Thoracic aorta (tissue), 2 donors: ENCODE measurements at places on chromosomes 1 and 21. TPM values are rescaled to one million over a fixed set of nuclear protein-coding genes. Genes with fewer than 3 reads are reported as not detected.

Gene NFYC
- total RNA-seq = 40.6 TPM

DNA sequence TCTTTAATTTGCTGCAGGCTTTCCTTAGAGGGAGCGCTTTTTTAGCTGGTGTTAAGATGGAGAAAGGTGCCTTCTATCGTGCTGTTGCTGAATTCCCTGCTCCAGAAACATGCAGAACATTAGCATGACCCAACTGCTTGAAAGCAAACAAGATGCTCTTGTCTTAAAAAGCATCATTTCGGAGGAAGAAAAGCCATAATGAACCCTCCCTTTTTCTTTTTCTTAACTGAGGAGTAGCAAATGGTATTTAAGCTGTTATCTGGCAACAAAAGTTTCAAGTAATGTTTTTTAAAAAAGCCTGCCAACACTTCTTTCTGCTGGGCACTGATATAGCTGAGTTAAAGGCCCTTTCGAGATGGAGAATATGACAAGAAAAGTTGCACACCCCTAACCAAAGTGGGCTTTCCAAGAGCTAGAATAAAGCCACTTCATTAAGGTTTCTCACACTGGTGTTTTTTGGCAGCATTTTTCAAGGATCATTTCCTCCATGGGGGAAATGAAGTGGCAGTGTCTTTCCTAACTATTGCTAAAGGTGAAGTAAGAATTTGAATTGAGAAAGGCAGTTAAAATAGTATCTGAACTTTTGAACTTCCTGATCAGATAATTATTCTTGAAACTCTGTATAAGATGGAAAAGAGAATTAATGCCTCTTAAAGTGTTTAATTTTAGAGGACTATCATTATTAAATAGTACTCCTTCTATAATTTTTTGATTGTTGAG is 38.8 kb downstream of the ST6GALNAC5 start:
- no peak for DNase-seq

GRCh38 chr1:12518931-12519692 is 98.9 kb downstream of the DHRS3 start:
- no peak for DNase-seq

GRCh38 chr1:113917400-113918082 is 11.6 kb upstream of the HIPK1 start:
- no peak for DNase-seq

GRCh38 chr1:205190845-205191577 is 20.5 kb downstream of the DSTYK start:
- DNase-seq = no peak

DNA sequence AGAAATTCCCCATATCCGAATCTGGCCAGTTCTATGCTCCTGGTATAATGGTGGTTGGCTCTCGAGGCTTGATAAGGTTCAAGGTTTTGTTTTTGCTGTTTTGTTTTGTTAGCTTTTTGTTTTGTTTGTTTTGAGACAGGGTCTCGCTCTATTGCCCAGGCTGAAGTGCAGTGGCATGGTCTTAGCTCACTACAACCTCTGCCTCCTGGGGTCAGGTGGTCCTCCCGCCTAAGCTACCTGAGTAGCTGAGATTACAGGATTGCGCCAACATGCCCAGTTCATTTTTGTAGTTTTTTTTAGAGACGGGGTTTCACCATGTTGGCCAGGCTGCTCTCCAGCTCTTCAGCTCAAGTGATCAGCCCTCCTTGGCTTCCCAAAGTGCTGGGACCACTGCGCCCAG is 109.1 kb upstream of the ERRFI1 start:
- DNase-seq = no peak

- DNase-seq = no peak
Measured at GRCh38 chr1:87972811-87973210, 644.1 kb downstream of the LMO4 start.

DNA sequence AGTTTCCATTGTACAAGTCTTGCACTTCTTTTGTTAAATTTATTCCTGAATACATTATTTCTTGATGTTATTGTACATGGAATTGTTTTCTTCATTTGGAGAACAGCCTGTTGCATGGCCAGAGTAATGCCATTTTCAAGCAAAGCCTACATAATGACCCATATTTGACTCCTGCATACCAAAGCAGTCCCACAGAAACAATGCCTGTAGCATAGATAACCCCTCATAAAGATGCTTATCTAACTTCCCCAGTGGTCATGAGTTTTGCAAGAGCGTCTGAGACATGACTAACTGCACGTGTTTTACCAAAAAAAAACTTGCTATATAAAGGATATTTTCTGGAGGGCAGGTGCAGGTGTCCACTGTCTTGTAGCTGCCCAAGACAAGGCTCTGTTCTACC is 30.3 kb upstream of the RLF start:
- no peak for DNase-seq

DNA sequence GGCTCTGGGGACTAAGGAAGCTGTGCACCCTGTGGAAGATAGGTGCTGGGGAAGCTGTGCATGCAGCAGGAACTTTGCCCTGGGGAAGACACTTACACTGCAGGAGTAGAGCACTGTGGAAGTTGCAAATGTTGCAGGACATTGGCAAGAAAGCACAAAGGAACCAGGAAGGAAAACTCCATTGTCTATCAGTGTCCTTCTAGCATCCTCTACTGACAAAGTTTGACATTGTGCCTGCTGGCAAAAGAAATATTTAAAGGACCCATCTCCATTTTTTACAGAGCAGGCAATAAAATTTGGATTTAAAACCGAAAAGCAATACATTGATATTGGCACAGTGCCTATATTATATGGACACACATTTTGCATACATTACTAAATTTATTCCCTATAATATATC is 394.1 kb downstream of the PBX1 start:
- no peak for DNase-seq

Gene CD1E
- total RNA-seq = not detected

Gene S100A9
- 478 TPM for total RNA-seq

- DNase-seq = no peak
Measured at GRCh38 chr1:171141688-171142415, 43.2 kb upstream of the FMO2 start.

Gene DYNLT5
- 2.8 TPM for total RNA-seq

DNA sequence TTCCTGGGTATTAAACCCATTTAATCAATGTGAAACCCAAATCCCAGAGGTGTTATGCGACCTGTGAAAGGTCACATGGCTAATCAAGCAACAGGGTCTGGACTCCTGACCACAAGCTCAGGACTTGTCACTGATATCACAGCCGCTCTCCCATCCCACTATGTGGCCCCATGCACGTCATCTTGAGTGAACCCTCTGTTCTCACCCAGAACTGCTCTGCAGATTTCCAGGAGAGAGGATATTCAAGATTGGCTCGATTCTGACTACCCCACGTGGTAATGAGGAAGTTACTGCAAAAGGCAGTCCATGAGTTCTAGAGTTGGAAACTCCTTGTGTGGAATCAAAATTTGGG is 173.5 kb upstream of the ETV3 start:
- DNase-seq = no peak

Gene FMO2
- total RNA-seq = 375 TPM

Gene PDZK1IP1
- not detected for total RNA-seq

DNA sequence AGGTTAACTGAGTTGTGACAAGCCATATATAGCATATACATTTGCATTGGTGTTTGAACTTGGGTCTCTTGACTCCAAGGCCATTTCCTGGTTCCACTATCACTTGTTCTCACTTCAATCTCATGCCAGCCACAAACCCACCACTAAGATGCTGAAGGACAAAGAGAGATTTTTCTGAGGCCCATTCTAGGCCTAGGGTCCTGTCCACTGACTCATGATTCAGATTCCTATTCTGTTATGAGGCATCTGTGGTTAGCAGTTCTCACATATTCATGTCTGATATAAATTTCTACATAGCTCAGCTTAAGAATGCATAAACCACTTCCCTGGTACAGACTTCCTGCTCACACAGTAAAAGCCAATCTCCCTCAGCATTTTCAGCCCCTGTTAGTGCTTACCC is 326.1 kb upstream of the BEND5 start:
- no peak for DNase-seq

Gene FUCA1
- total RNA-seq = 70.8 TPM

DNA sequence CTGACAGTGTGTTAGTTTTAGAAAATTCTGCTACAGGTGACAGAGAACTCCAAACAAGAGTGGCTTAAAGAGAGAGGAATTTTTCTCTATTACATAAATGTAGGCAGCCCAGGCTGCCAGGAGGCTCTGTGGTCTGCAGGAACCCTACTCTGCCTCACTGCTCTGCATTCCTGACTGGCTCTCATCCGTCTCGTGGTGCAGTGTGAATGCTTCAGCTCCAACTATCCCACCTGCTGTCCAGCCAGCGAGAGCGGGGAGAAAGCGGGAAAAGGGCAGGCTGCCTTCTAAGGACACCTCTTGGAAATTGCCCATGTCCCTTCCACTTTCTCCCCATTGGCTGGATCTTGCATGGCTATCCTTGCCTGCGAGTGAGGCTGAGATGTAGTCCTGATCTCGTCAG is 131.3 kb downstream of the PEX14 start:
- no peak for DNase-seq

GRCh38 chr1:243705585-243705984 is 144.5 kb downstream of the AKT3 start:
- DNase-seq = no peak

- no peak for DNase-seq
Measured at GRCh38 chr1:78673120-78673519, 23.5 kb downstream of the IFI44 start.

- DNase-seq = no peak
Measured at GRCh38 chr1:156943756-156944155, 23.3 kb downstream of the LRRC71 start.

DNA sequence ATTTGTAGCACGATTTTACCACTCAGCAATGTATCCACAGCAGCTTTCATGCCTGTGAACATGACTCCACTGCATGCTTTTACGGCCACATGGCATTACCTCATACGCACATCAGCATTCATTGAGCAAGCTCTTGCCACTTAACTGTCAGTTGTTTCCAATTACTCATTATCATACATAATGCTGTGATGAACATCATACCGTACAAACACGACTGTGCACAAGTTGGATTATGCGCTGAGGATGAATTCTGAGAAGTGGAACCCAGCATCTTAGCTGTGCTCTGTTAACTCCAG is 9.6 kb downstream of the UMODL1 start:
- no peak for DNase-seq

Gene OR2T33
- total RNA-seq = not detected

Gene SMCP
- not detected for total RNA-seq

Gene CNKSR1
- total RNA-seq = 5.8 TPM

Gene KAZN
- 30.3 TPM for total RNA-seq

DNA sequence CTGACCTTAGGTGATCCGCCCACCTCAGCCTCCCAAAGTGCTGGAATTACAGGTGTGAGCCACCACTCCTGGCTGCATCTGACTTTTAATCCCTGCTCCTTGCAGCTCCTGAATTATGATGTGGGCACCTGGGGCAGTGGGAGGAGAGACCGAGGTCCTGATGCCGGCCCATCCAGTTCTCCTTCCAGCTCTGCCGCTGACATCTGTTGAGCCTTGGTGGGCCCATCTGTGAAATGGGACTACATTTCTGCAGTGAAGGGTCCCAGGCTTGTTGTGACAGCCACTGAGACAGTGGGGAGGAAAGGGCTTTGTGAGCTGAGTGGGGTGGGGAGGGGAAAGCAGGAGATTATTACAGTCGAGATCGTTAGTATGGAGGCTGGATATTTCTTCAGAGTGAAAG is 11.8 kb downstream of the PLA2G2F start:
- no peak for DNase-seq

- DNase-seq = no peak
Measured at GRCh38 chr1:31193729-31194128, 46.0 kb downstream of the NKAIN1 start.

Gene KRTAP7-1
- total RNA-seq = not detected

Gene IFNLR1
- total RNA-seq = 0.14 TPM

GRCh38 chr1:151367658-151368392 is 4.7 kb downstream of the SELENBP1 start:
- no peak for DNase-seq

Gene NPL
- 10.3 TPM for total RNA-seq

- DNase-seq = no peak
Measured at GRCh38 chr1:23825762-23826522, 713 bp upstream of the HMGCL start.

DNA sequence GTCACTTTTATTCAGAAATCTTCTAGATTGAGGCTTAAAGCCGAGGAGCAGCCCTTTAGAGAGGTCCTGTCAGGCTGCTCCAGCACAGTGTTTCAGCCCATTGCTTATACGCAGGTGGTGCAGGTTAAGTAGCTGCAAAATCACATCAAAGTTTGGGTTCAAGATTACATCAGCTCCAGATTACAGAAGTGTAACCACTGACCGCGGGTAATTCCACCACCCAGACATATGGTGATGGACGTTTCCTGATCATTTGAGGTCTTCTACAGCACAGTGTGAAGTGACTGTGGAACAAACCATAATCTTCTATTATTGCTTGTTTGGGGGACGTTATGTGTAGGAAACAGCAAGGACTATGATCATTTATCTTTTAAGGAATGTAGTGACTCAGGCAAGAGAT is 11.8 kb downstream of the C1orf115 start:
- DNase-seq = no peak

DNA sequence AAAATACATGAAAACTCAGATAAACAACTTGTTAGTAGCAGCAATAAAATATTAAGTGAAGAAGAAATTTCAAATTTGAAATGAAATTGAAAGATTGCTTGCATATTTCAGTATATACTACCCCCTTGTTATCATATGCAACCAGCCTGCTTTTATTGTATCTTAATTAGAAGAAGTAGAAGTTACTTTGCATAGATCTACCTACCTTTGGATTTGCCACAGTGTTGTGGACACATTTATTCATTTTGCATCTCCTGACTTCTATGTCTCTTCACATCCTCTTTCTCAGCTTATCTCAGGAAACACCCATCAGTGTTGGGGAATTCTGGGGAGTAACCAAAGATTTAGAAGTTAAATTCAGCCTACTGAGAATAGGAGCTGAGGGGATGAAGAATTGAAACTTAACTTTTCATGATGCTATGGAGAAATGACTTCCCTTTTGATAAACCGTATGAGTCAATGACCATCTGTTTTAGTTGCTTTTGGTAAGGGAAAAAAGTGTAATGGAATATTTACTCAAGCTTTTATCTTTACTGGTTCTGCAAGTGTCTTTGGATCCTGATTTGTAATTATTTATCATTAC is 96.9 kb downstream of the RGL1 start:
- DNase-seq = no peak
